Activated naive CD8-positive, alpha-beta T cell treated with anti-CD3 and anti-CD28 coated beads, Interleukin-2, amount 10 ng/mL, durations not matched to agents 7 days and 5 days (primary cell): ENCODE measurements at places on chromosomes 5 and 9. TPM values are rescaled to one million over a fixed set of nuclear protein-coding genes. Genes with fewer than 3 reads are reported as not detected.

- DNase-seq = no peak
- no peaks in the 10 kb centered on the region for H3K4me1 ChIP-seq
- H3K27ac ChIP-seq = no peak overlapping the region
Measured at GRCh38 chr5:58264276-58264675, 195.6 kb downstream of the PLK2 start.

The GPR21 gene
- total RNA-seq = 0.40 TPM

GRCh38 chr5:167939686-167940085, 351.8 kb upstream of the WWC1 start:
- DNase-seq = no peak
- no peaks in the 10 kb centered on the region for H3K27me3 ChIP-seq
- peaks cover 4% of the 10 kb centered on the region for H3K4me1 ChIP-seq
- H3K4me3 ChIP-seq = no peak overlapping the region
- H3K27ac ChIP-seq = no peak overlapping the region

GRCh38 chr9:88084357-88085183, 53.7 kb downstream of the SPATA31C2 start:
- H3K4me3 ChIP-seq = no peak overlapping the region
- no peak for DNase-seq
- no peaks in the 10 kb centered on the region for H3K4me1 ChIP-seq

The FBLL1 gene
- not detected for total RNA-seq

- DNase-seq = no peak
- no peaks in the 10 kb centered on the region for H3K4me1 ChIP-seq
- no peak overlapping the region for H3K4me3 ChIP-seq
- H3K36me3 ChIP-seq = no peaks in the 10 kb centered on the region
- peaks cover 9% of the 10 kb centered on the region for H3K27me3 ChIP-seq
Measured at GRCh38 chr9:69975681-69976080, 68.0 kb upstream of the MAMDC2 start.
